Activated naive CD4-positive, alpha-beta T cell (primary cell): ENCODE measurements at places on chromosomes 5 and 9.

DNA sequence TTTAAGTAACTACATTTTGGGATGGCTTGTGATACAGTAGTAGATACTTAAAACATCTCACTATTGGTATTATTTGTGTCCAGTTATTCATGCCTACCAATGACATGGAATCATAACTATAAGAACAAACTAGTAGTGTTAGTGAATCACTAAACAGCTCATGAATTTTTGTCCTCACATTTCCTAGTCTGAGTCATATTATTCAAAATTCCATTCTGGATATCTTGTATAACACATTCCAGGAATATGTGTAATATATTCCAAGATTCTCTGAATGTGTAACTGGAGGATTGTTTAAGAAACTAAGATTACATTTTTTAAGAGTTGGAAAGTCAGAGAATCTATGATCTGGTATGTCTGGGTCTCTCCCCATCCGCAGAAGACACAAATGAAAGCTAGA is 565.3 kb upstream of the ZNF608 start:
- no peak for DNase-seq

- DNase-seq, result no peak
Measured at GRCh38 chr5:40841068-40841805, at the start of gene CARD6. Gene CARD6 (plus strand): TSS chr5:40841367. CDS start chr5:40841383, 16 bp downstream.

DNA sequence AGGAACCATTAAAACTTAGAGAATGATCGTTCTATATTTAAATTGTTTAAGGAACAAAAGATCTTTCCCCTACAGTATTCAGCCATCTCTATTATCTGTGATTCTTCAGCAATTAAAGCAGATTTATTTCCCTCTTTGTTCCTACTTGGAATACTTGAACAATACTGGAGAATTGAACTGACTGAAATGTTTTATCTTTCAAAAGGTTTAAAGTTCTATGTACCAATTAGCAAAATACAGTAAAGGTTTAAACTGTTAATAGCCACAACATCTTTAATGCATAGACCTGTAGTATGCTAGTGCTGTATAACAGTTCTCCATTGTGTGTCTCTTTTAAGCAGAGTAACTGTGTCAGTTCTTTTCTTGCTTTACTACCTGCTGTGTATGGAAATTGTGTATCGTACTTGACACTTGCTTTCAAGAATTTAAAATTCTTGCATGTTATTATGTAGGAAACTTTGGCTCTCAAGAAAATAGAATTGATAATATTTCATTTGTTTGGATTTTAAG is 54.0 kb downstream of the NDUFS4 start:
- no peak for DNase-seq

- no peak for DNase-seq
Measured at GRCh38 chr9:37740631-37741328, 12.8 kb upstream of the TRMT10B start.

- no peak for DNase-seq
Measured at GRCh38 chr5:168916266-168916665, 337.1 kb upstream of the PANK3 start.

DNA sequence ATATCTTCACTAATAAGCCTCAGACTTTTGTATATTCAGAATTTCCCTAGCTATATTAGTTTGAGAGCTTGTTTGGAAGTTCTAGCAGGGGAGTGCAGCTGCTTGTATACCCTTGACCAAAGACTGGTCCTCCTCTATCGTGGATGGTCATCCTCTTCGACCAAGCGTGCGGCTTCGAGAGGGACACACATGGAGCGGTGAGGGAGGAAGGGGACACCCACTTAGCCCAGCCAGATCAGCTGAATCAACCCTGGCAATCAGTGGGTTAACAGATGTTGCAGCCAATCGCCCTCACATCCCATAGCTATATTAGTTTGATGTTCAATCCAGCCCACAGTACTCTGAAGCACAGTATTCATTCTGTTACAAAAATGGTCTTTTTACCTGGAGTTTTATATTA is 3.2 kb downstream of the CAVIN4 start:
- no peak for DNase-seq

- DNase-seq, result no peak
Measured at GRCh38 chr5:172670444-172670843, 29.4 kb downstream of the NEURL1B start.

DNA sequence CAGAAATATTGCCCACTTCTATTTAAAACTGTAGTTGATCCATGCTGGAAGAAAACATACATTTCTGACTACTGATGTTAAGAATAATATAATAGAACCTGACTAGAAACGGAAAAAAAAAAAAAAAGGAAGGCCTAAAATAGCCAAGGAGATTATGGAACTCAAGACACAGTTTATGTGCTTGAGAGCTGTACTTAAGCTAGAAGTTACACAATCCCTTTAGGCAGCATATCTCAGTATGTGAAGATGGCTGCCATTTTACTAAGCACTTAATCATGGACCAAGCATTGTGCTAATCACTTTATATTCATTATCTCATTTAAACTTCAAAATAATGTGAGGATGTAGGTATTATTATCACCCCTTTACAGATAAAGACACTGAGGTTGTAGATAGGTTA is 73.0 kb upstream of the NR4A3 start:
- no peak for DNase-seq

GRCh38 chr5:143693651-143694252 is 118.2 kb upstream of the HMHB1 start:
- DNase-seq, result no peak

- no peak for DNase-seq
Measured at GRCh38 chr9:111399772-111400563, 69.9 kb upstream of the OR2K2 start.

GRCh38 chr5:157273131-157273556 is 7.2 kb downstream of the CYFIP2 start:
- no peak for DNase-seq
